Ammon's horn (tissue), 1 donor: ENCODE measurements at places on chromosomes 13 and 19.

- DNase-seq = peak; percentile 78
Observed at GRCh38 chr19:47247308-47247990, 8.9 kb upstream of the CCDC9 start.

DNA sequence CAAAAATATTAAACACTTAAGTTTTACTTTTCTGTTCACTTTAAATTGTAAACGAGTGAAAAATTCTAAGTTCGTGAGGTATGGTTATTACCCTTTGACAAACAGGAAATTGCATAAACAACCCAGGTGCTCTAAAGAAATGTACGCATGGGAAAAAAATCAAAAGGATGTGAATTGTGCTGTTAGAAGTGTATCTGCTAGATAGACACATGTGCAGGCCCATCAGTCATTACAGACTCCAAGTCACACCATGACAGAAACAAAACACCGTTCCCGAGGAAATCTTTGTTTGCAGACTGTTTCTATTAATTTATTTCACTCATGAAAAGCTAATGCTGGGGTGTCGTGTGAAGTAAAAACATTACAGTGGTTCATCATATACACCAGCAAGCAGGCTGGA is 17.0 kb upstream of the DOCK9 start:
- no peak for DNase-seq

DNA sequence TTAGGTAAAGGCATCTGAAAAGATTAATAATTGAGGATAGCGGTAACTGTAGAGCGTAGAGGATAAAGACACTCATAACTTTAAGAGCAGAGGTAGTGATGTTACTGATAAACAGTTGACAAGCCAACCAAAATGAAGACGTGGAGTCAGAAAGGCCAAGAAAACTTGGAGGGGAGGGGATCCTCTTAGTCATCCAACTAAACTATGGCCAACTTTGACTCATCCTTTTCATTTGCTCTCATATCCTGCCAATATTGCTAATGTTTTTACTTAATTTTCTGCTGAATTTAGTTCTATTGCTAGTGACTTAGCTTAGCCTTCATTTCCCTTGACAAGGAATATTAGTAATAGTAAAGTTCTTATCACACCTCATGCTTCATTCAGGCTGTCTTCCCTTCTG is 13.4 kb downstream of the ITGBL1 start:
- no peak for DNase-seq

- no peak for DNase-seq
Observed at GRCh38 chr13:113371061-113371460, 7.1 kb upstream of the GRTP1 start.

DNA sequence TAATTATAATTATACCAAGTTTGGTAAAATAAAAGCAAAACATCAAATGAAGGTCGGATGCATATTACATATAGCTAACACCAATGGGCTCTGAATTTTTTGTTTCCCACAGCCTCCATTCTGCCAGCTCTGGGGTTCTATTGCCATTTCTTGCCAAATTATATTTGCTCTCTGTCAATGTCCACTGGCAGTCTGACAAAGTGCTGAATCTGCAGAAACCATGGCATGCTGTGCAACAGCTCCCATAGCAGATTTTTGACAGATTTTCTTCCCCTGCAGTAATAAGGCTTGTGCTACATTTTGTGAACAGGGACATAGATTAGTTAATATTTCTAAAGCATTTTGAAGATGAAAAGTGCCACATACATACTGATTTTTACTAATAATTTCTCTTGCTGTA is 1102.1 kb downstream of the DIAPH3 start:
- DNase-seq = no peak

DNA sequence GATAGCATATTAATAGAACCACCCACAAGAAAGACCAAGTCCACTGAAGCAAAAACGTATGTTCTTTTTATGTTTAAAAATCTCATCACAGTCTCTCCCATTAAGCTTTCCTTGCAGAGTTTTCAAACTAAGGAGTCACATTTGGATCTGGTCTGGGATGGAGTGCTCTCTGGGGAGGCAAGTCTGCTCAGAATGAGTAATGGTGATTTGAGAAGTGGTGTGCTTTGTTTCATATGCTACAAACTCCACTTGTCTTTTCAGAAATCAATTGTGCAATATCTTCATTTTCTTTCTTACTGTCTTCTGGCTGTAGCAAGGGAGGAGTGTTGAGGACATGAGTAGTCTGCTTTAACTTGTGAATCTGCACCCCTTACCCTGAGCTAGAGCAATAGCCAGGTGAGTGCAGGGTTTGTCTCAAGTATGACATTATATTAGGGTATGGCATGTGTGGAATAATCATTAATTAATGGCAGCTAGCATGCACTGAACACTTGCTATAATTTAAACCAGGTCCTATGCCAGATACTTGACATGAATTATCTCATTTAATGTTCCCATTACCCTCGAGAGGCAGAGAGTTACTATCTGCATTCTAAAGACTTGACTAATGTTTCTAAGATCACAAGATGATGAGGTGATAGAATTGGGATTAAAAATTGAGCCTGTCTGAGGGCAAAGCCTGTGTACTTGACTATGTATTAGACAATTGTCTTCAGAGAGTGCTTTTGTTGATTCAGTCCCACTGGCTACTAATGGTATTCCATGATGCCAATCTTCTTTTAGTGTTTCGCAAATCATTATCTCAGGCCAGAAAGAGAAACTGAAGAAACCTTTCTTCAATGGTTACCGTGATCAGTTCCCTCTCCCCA is 171.8 kb downstream of the GPC6 start:
- no peak for DNase-seq

GRCh38 chr13:79226938-79227337 is 179.1 kb downstream of the RBM26 start:
- no peak for DNase-seq

GRCh38 chr19:39199025-39199424 is 2.3 kb downstream of the NCCRP1 start:
- peak; percentile 67 for DNase-seq

- DNase-seq = no peak
Observed at GRCh38 chr13:20566468-20566897, 474 bp upstream of the IFT88 start.

DNA sequence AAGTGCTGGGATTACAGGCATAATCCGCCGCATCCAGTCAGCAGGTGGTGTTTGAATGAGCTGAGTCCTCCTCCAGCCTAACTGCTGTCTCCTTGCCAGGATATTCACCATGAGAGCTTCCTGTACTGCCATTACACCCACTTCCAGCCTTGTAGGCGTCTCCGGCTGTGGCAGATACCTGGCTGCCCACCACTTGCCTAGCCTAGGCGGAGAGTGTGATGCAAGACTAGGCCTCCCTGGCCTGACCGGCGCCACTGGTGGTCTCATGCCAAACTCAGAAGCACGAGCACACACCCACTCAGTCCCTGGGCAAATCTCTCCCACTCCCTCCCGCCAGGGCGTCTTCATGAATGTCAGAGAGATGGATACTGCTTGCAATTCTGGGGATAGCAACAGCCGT is 16.6 kb downstream of the IL12RB1 start:
- DNase-seq = peak; percentile 62

GRCh38 chr19:55661826-55662225 is 7.0 kb downstream of the U2AF2 start:
- no peak for DNase-seq

DNA sequence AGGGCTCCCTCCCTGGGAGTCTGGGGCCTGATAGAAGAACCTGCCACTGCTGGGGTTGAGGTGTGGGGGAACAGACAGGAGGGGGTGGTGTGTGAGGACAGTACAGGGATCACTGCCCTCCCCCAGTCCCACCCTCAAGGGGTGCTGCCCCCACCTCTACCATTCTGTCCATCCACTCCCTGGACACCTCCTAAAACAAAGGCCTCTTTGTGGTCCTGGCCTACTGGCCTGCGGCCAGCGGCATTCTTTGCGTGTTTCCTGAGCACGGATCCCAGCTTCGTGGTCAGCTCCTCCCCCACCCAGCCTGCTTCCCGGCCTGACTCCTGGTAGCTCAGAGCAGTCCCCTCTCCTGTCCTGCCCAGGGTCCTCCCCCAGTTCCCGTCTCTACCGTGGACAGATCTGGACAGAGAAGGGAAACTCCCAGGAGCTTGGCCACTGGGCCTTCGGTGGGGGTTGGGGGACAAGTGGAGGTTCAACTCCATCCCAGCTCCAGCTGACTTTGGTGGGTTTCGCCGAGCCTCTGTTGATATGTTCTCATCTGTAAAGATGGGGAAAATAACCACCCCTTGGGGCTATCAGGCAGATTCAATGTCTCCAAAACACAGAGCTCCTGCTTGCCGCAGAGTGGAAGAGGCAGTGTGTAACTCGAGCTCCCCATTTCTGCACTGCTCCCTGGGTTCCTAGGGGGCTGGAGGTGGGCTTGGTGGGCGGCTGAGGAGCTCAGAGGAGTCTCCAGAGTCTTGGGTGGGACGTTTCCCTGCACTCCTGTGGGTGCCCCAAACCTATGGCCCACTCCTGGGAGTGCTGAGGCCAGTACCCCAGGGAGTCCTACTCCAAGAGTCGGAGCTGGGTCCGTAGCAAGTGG is 48.7 kb downstream of the LYL1 start:
- peak; percentile 76 for DNase-seq

DNA sequence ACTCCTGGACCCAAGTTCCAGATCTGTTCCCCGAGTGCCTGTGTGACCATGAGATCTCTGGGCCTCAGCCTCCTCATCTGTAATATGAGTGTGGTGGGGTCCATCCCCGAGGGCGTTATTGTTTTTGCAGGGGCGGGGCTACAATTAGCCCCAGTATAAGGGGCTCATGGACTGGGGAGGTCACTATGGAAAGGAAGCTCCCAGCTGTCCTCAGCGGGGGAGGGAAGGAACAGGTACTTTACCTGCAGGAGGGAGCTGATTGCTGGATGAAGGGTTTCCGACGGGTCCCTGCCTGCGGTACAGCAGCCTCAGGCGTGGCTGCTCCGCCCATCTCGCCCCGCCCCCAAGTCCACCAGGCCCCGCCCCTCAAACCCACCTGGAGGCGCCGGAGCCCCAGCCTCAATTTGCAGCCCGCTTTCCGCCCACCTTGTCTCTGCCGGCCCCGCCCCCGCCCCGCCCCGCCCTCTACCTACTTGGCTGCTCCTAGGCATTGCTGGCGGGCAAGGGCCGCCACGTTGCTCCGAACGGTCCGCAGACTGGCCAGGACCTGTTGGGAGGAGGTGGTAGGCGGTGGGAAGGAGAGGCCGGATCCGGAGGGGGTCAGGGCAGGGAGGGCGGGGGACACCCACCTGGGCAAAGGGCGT is 5.5 kb downstream of the PDE4C start:
- no peak for DNase-seq

DNA sequence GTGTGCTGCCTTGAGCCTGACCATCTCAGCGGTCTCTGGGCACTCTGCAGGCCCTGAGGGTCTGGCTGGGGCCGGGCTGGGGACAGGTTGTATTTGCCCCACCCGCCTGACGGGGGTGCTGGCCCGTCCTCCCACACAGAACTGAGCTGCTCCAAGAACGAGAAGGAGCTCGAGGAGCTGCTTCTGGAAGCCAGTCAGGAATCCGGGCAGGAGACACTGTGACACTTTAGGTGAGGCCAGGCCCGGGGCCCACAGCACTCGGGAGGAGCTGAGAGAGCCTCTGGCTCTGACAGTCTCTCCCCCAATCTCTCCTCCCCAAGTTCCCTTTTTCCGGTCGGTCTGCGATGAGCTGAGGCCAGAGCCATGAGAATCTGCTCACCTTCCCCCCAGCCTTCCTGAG is 14.5 kb downstream of the NKPD1 start:
- DNase-seq = no peak

GRCh38 chr13:99360696-99361095 is 53.5 kb upstream of the GPR183 start:
- no peak for DNase-seq

DNA sequence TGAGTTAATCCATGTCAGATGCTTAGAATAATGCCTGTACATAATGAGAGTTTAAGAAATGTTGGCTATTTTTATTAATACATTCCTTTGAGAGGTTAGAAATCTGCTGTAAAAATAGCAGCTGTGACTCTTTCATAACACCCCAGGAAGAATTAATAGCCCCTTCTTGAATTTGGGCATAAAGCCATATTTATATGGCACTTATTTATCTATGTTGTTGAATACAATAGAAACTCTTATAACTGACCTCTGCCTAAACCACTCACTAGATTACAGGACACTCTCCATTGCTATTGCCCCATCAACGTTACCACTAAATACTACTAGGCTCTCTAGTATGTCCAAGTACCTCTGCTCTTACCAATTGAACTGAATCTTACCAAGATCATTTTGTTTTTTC is 16.3 kb downstream of the NEK5 start:
- no peak for DNase-seq

GRCh38 chr13:109803825-109804224 is 17.4 kb upstream of the IRS2 start:
- no peak for DNase-seq

GRCh38 chr19:18280247-18281081 is 958 bp downstream of the JUND start:
- DNase-seq = peak; percentile 82

DNA sequence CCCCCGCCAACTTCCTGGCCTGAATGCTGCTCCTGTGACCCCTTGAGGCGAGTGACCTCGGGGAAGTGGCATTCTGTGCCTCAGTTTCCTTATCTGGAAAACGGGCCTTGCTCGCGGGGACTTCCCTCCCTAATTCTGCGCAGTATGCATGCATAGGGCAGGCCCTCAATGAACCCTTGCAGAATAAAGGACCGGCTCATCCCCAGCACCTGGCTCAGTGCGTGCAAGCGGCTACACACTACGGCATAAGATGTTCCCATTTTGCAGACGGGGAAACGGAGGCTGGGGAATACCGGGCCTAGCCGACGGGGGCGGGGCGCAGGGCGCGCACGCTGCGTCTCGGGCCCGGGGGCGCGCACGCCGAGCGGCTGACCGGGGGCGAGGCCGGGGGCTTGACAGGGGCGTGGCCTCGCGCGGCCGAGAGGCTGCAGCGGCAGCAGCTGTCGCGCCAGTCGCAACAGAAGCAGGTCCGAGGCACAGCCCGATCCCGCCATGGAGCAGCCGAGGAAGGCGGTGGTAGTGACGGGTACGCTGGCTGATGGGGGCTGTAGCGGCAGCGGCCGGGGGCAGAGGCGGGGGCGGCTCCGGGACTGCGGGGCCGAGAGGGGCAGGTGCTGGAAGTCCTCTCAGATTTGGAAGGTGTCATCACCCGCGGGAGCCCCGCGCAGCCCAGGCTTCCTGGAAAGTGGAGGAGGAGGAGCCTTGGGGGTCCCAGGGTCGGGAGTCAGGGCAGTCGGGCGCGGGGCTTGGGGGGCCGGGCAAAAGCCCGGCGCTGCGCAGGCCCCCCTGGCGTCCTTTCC is at the start of gene PGPEP1:
TSS of gene PGPEP1 (plus strand) at position 409 of the 800 bp plus-strand sequence. CDS start at position 493, 84 bp downstream.
- DNase-seq = peak; percentile 85

DNA sequence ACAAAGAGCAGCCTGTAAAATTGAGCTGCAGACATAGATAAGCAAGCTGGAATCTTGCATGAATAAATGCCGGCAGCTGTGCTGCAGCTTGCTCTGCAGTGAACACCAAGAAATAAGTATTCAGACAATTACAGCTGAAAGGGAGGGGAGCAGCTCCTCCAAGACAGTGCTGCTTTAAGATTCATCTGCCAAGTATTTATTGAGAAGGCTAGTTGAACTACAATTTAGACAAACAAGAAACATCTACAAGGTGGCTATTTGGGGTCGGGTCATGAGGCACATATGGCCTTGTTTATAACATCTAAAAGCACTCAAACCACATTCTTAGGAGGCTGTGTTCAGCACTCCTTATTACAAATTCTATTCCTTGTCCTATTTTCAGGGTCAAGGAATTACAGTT is 34.9 kb downstream of the ZNF726 start:
- DNase-seq = no peak

GRCh38 chr13:41461527-41462139 is 4.3 kb downstream of the RGCC start:
- no peak for DNase-seq

GRCh38 chr19:49655570-49656455 is 9.8 kb downstream of the IRF3 start:
- DNase-seq = no peak

- no peak for DNase-seq
Observed at GRCh38 chr19:47435196-47435595, 15.9 kb upstream of the MEIS3 start.

- DNase-seq = no peak
Observed at GRCh38 chr19:15935167-15935702, 906 bp upstream of the CYP4F11 start.
